ENCODE measurements at places on chromosomes 5 and 9.

DNA sequence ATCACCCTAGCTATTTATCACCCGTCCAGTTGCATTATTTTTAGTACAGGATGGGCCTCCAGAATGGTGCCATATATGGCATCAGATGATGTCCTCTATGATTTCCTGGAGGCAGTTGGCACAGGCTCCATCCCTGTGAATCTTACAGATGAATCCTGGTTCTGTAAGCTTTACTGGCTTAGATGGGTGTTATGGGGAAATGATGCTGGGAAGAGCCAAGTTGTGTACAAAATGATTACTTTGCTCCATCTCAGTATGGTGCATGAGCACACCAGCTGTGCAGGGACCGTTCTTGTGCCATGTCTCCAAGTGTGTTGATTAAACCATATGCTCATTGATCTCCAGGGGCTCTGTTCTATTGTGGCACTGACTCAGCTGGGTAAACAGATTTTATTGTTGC, 755.7 kb downstream of the TLR4 start:
- DNase-seq: no peak

GRCh38 chr5:64980176-64980575, 211.4 kb downstream of the CWC27 start:
- DNase-seq: no peak

GRCh38 chr5:34051374-34051980, 8.5 kb upstream of the C1QTNF3 start:
- DNase-seq: no peak

DNA sequence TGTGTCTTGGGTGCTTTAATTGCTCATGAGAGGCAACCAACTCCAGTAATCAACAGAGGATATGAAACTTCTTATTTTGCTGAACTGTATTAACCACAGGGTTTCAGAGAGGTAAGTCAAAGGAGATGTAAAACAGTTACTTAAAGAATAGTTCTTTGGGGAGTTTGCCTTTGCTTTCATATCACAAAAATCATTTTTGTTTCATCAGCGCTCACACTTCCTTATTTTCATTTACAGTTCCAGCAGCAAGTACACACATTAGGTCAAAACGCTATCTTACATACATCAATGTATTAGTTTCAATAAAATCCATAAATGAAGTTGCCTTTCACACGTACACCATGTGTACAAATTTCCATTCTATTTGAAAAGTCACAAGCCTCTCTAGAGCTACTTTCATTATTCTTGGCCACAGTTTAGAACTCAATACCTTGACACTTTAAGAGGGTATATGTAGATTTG, 50.1 kb downstream of the ST8SIA4 start:
- no peak for DNase-seq

GRCh38 chr5:89473196-89473595, 590.2 kb upstream of the MEF2C start:
- DNase-seq: no peak

DNA sequence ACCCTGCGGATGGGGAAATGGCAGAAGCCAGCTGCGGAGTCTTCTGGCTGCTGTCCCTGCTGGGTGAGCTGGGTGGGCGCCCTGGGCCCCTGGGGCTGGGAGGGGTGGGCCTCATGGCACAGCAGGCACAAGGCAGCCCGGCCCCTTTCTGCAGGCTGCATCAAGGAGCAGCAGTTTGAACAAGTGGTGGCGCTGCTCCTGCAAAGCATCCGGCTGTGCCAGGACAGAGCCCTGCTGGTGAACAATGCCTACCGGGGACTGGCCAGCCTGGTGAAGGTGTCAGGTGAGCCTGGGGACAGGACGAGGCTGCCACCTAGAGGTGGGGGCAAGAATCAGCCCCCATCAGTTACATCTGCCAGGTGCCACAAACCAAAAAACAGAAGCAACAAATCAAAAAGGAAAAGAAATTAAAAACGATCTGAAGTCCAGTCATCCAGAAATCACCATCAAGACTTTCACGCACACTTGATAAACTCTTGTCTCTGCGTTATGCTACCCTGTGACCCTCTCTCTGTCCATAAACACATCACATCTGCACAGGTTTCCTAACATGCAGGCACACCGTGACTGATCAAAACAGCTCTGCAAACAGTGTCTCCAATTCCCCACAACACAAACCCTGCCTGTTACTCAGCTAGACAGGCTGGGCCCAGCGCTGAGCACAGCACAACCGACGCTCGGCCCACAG, 13.9 kb downstream of the REXO4 start:
- peak; percentile 34 for DNase-seq

DNA sequence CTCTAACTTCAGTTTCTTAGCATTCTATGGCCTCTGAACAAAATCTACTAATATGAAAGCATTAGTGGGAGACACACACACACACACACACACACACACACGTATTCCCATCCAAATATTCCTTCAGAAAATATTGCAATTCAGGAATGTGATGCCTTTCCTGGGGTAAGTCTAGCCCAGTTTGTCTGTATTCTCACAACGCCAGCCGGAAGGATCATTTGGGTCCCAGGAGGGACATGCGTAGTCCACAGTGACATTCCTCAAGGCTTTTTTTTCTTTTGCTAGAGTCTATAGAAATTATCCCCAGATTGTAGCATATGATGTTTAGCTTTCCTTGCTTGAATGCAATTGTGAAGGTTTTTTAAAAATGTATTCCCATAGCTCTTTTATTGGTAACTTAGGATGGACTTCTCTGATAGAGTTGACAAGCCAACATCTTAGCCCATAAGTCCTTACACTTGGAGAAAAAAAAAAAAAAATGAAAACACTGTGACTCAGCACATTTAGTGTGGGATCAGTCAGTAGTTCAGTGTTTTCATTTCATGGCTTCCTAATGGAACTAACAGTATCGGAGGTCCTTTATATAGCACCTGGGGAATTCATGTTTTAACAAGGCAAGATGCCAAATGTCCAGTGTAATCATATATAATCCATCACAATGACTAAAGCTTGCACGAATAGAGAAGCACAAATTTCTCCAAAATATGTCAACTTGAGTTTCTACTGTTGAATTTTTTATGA, 316.5 kb downstream of the DIRAS2 start:
- DNase-seq: no peak

GRCh38 chr5:56321236-56321881, 88.2 kb upstream of the ANKRD55 start:
- no peak for DNase-seq

- DNase-seq: no peak
Observed at GRCh38 chr5:15160091-15160490, 288.5 kb upstream of the ANKH start.

DNA sequence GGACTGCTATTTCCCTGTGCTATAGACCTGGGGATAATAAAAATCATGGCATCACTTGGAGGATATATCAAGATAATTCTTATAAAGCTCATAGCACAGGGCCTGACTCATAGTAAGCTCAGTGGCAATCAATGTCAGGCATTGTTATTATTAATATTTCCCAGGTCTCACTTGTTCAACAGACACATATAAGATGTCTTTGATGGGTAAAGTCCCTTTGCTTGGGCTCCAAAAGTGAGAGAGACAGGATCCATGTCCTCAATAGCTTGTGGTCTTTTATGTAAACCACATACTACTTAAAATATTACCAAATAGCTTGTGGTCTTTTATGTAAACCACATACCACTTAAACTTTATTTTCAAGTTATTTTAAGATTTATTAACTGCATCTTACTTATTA, 11.2 kb downstream of the SH3RF2 start:
- no peak for DNase-seq

- DNase-seq: no peak
Observed at GRCh38 chr5:622359-622758, 10.2 kb downstream of the CEP72 start.

GRCh38 chr5:59037941-59038797, 455.3 kb downstream of the RAB3C start:
- DNase-seq: no peak

DNA sequence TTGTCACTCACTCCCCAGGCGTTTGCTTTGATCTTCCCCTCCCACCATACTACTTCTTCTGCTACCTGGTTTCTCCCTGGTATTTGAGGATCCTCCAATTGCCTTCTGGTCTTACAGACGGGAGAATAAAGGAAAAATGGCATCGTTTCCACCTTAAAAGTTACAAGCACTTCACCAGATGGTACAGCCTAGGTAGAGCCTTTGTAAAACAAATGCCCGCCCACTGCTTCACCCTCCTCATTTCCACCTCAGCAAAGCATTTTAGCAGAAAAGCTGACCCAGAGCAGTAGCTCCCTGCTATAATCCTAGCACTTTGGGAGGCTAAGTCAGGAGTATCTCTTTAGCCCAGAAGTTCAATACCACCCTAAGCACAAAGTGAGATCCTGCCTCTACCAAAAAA, 5.1 kb upstream of the ANXA2R start:
- DNase-seq: no peak

GRCh38 chr9:106691627-106692026, 171.3 kb upstream of the ZNF462 start:
- DNase-seq: no peak

DNA sequence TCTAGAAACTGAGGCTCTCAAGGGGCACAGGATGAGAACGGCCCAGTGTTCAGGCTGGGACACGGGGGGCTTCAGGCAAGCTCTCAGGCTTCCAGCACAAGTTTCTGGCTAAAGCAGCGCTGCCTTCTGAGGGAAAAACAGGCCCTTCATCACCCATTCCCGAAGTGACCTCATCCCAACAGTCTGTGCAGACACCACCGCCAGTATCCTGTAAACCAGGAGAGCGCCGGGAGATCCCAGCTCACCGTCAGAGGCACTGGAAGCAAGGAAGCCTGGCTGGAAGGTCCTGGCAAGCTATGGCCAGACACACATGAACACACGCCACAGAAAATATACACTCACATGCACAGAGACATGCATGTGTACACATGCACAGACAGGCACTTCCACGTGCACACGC, 8.8 kb downstream of the SLC12A7 start:
- DNase-seq: no peak

DNA sequence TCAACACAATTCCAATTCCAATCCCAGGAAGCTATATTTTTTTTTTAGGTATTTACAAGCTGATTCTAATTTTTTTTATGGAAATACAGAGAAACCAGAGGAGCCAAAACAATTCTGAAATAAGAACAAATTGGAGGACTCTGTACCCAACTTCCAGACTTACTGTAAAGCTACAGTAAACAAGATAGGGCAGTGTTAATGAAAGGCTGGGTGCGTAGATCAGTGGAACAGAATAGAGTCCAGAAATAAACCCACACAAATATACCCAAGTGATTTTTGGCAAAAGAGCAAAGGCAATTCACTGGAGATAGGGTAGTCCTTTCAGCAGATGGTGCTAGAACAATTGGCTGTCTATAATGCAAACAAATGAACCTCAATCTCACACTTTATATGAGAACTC, 50.6 kb downstream of the WHRN start:
- no peak for DNase-seq

- no peak for DNase-seq
Observed at GRCh38 chr9:81825846-81826516, 102.2 kb upstream of the SPATA31D4 start.

GRCh38 chr5:61414806-61415205, 82.7 kb downstream of the ZSWIM6 start:
- no peak for DNase-seq

DNA sequence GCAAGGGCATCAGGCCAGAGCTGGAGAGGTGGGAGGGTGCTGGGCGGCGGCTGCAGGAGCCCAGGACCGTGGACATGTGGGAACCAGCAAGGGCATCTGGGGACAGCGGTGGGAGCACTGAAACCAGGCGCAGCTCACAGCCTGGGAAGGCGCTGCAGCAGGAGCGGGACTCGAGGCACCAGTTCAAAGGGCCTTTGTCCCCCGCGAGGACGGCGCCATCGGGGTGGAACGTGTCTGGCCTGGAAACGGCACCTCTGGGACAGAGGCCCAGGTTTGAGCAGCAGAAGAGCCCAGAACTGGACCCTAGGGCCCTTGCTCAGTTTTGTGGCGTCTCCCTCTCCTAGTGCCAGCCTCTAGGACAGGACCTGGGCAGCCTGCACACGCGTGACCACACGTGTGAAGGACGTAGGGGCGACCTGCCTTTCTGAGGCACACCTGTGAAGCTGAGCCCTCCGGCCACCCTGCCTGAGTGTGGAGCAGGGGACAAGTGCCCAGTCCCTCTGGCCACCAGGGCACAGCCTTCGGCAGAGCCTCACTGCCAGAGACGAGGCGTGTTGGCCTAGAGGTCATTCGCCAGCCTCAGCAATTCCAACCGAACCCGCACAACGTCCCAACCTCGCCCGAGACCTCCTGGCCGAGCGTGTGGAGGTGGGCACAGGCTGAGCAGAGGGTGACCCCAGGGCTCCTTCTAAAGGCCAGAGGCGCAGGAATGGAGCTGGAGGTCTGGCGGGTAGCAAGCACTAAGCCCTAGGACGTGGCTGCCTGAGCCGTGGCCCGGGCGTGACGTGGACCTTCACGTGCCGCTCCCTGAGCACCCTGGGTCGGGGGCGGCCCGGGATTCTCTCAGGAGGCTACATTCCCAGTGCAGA, 2.2 kb upstream of the TMEM210 start:
- no peak for DNase-seq

DNA sequence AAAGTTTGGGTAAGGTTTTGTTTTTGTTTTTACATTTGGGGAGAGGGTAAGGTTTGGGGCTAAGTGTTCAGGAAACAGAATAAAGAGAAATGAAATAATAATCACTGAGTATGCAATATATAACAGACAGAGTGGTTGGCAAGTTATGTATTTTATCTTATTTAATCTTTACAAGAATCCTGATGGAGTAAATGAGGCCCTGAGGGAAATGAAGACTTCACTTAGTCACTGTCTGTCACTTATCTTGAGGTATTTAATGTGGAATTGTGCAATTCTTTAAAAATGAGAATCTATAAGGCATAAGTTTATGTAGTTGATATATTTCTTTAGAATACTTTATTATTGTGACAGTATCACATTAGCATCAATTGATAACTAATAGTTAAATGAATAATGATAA, 48.1 kb downstream of the TEK start:
- DNase-seq: no peak

DNA sequence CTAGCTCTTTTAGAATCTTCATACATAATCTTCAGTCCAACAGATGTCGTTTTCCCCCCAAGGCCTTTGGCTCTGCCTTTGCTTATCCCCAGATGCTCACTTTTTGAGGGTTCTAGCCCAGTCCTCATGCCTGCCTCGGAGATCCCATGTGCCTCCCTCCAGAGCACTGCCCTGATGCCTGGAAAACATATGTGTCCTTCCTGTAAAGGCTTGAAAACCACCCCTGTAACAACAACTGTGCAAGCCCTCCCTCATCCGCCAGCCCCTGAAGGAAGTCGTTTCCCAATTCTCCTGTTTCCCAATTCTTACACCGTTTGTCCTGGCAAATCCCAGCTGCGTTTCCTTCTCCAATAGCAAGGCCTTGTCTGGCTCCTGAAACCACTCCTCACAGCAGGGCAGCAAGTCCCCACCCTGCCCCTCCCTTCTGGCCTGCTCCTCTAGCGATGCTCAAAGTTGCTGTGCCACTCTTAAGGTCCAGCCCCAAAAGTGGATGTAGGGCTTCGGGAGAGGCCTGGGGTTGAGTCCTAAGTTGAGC, 52.2 kb downstream of the SLC36A1 start:
- no peak for DNase-seq

GRCh38 chr9:81964218-81965171, 21.2 kb downstream of the SPATA31D3 start:
- DNase-seq: no peak

GRCh38 chr5:118768607-118769175, 219.7 kb downstream of the DTWD2 start:
- no peak for DNase-seq
